ENCODE measurements at places on chromosomes 5 and 9.

DNA sequence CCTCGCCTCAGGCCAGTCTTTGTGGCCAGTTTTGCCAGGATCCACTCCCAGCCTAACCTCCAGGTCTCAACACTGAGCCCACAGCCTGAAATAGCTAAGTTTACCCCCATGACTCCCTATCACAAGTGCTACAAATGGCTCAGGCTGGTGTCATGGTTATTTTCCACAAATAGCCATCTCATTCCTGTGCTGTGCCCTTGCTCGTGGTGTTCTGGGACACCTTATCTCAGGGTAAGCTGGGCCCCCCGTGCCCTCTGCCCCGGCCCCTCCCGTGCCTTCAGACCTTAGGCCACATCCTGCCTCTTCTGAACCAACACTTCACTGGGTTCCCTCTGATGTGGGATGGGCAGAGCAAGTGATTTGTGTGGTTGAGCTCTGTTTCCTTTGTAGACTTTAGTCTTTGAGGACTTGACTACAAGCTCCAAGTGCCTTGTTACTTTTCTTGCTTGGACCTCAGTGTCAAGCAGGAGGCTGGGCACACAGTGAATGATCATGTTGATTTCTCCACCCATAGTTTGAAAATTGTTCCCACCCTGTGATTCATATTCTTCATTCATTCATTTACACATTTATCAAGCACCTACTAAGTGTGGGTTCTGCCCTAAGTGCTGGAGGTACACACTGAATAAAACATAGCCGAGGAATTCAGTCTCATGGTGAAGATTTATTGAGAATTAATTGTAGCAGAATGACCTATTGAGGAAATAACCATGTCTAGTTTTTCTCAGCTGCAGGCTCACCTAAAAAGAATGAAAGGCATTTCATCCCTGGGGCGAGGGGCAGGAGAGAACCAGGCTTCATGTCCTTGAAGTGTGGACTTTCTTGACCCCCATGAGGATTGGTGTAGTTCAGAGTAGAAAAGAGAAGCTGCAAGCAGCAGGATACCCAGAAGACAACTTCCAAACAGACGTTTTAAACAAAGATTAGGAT, 84.5 kb upstream of the CTNNA1 start:
- DNase-seq, result no peak

DNA sequence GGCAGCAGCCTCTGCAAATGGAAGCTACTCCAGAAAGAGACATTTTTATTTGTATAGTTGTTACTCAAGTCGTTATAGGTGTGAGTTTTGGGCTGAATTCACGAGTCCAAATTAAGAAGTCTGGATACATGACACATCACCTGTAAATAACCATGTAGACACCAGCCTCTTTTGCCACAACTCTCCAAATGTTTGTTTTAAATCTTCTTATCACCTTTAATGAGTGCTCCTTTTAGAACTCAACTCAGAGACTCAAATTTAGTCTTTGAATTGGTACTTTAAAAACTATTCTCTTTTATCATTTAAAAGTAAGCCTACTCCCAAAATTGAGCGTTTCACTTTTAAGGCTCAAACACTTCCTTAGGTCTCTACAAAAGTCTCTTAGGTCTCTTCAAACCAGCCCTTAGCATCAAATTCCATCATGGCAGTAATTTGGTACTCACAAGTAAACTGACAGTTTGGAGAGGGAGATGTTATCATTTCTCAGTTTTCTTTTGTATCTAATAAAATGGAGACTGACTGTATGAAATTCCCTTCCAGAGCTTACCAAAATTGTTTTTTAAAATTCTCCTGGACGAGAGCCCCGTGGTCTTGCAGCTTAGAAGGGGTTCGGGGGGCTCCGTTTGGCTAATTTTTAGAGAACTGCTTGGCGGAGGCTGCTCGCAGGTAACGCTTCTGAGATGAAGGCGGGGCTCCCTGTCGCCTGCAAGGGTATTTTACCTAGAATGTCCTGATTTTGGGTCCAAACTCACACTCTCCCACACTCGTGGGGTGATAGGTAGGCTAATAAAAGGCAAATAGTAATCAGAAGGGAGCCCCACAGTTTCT, 194.6 kb downstream of the MEF2C start:
- no peak for DNase-seq

GRCh38 chr5:59066367-59067163, 483.7 kb downstream of the RAB3C start:
- DNase-seq, result peak; percentile 37

- DNase-seq, result no peak
Observed at GRCh38 chr5:6178846-6179532, 199.4 kb downstream of the MED10 start.

DNA sequence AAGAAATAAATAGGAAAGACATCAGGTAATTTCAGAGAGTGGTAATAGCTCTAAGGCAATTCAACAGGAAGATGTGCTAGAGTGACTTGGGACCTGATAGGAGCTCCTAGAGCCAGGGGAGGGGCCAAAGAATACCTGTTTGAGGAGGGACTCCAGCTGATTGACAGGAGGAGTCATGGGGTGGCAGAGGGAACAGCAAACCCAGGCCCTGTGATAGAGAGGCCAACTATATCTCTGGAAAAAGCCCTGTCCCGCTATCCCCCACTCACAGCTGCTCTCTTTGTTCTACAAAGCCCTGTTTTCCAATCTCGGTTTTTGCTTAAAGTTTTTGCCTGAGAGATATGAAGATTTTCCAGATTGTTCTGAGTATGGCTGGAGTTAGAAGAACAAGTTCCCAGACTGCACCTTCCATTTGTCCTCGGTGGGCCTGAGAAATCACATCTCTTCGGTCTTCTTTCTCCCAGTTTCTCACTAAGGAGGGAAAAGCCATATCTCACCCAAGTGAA, 9.0 kb upstream of the NSD1 start:
- DNase-seq, result no peak

GRCh38 chr5:78899922-78900362, 85.2 kb downstream of the ARSB start:
- DNase-seq, result peak; percentile 54

GRCh38 chr5:156031181-156031580, 295.8 kb upstream of the SGCD start:
- peak; percentile 3 for DNase-seq

GRCh38 chr5:2335125-2335732, 416.2 kb downstream of the IRX2 start:
- DNase-seq, result no peak

DNA sequence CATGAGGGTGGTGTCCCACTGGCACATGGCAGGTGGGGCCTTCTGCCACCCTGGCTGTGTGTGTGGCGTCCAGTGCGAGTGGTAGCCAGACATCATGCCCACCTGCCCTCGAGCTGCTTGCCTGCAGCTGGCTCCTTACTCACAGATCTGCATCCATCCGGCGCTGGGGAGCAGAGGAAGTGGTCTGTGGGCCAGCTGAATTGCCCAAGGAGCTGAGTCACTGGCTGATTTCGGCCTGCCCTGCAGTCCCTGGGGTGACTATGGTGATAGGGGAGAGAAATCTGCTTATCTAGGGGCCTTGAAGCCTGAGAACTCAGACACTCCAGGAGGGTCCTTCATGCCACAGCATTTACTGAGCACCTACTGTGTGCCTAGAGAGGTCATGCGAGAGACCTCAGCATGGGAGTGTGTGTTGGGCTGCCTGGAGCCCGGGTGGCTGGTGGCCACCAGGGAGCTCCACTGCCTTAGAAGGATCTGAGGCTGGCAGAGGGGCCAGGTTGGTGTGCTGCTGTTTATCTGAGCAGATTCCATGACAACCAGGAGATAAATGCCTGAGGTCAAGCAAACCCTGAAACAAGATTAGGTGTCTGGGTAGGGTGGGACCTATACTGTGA, 57.1 kb downstream of the SLC22A5 start:
- DNase-seq, result peak; percentile 91

- no peak for DNase-seq
Observed at GRCh38 chr9:17760250-17760649, 181.4 kb downstream of the SH3GL2 start.

DNA sequence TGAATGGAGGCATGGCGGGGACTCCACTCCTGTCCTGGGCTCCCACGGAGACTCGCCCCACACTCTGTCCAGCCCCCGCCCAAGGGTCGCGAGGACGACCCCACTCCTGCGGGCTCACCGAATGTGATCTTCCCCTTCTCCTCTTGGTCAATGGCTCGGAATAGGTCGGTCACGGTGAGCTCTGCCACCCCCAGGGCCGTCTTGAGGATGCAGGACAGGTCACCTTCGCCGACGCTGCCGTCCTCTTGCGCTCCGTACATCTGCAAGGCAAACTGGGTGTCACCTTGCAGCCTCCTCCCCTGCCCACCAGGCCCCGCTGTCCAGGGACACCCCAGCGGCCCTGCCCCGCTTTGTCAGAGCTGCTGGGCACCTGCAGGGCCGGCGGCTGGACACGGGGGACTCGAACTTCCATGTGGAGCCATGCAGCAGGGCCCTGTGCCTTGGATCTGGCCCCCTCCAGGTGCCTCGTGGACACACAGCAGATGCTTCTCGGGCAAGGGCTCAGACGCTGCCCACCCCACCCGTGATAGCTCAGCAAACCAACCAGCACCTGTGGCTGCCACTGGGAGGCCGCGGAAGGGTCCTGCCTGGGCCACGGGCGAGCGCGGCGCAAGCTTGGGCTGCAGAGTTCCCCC, 21.5 kb upstream of the SLC6A3 start:
- DNase-seq, result no peak
